ENCODE measurements at places on chromosomes 2 and 18.
A peak's percentile ranks its signal among the peaks of the same experiment; 100 is the strongest.

GRCh38 chr2:95004711-95005110, 20.8 kb upstream of the MAL start:
- DNase-seq = no peak

DNA sequence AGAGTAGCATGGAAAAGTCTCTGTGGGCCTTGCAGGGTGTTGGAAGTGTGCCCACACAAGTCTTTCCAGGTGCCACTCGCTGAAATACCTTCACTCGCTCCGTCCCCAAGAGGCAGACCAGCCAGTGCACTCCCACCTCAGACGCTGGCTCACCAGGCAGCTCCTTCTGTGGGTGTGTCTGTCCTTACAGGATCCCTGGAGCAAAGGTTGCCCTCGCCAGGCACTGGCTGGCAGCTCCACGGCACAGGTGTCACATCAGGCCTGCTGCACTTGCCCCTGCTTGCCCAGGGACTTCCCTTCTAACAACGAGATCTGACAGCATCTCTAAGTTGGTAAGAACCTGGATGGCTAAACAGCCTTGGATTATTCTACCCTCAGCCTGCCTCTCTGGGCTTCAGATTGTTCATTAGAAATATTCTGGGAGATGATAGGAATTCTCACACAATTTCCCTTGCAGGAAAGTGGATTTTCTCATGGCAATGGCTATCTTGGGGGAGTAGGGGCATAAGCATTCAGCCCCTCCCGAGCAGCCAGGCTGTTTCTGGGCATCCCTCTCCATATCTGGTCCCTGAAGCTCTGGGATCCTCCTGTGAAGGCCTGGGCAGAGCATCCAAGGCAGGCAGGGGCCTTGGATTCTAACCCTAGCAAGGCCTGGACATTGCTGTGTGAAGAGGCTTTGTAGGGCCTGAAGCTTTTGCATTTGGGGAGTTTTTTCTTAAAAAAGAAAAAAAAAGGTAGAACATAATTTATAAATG, 262.1 kb downstream of the MYCN start:
- no peak for DNase-seq

- DNase-seq = no peak
Measured at GRCh38 chr2:231720987-231721966, 13.0 kb downstream of the PTMA start.

DNA sequence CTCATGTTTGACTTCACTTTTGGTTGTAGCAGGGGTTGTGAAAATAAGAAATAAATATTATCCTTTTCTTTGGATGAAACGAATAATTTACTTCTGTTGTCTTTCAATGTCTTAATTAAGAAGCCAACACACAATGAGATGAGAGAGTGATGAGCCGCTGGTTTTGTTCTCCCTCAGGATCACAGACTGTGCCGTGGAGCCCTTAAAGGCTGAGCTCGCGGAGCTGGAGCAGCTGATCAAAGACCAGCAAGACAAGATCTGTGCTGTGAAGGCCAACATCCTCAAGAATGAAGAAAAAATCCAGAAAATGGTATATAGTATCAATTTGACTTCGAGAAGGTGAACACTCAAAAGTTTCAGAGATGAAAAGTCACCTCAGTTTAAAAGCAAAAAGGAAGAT, 28.1 kb upstream of the ASB1 start:
- DNase-seq = no peak

GRCh38 chr2:37507703-37508102, 163.3 kb downstream of the QPCT start:
- no peak for DNase-seq

- no peak for DNase-seq
Measured at GRCh38 chr2:122622934-122623333, 867.5 kb downstream of the TSN start.

DNA sequence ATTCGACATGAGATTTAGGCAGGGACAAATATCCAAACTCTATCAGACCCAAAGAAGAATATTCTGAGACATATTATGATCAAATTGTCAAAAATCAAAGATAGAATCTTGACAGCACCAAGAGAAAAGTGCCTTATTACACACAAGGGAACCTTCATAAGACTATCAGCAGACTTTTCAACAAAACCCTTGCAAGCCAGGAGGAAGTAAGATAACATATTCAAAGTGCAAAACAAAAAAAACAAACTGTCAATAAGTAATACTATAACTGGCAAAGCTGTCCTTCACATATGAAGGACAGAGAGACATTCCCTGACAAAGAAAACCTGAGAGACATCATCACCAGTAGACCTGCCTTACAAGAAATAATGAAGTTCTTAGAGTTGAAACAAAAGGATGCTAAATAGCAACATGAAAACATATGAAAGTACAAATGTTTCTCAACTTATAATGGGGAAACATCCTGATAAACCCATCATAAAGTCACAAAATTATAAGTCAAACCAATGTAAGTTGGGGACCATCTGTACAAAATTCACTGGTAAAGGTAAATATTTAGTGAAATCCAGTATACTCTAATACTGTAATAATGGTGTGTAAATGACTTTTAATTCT, 76.6 kb downstream of the FAM171B start:
- DNase-seq = no peak

GRCh38 chr2:19409046-19409445, 50.6 kb upstream of the OSR1 start:
- DNase-seq = peak; percentile 13

DNA sequence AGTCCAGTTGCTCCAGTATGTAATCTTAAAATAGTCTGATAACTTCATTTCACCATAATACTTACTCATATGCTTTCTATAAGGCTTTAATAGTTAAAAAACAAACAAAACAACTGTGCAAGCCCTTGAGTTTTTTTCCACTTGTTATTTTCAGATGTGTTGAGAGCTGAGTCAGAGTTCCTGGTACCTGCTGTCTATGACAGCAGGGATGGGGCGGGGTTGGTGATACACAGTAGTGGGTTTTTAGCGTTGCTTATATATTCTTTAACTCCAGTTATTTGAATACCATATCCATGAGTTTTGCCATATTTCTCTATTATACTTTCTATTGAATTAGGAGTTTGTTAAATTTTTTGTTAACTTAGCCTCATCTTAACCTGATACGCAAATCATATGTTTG, 5.0 kb downstream of the NAPG start:
- no peak for DNase-seq

DNA sequence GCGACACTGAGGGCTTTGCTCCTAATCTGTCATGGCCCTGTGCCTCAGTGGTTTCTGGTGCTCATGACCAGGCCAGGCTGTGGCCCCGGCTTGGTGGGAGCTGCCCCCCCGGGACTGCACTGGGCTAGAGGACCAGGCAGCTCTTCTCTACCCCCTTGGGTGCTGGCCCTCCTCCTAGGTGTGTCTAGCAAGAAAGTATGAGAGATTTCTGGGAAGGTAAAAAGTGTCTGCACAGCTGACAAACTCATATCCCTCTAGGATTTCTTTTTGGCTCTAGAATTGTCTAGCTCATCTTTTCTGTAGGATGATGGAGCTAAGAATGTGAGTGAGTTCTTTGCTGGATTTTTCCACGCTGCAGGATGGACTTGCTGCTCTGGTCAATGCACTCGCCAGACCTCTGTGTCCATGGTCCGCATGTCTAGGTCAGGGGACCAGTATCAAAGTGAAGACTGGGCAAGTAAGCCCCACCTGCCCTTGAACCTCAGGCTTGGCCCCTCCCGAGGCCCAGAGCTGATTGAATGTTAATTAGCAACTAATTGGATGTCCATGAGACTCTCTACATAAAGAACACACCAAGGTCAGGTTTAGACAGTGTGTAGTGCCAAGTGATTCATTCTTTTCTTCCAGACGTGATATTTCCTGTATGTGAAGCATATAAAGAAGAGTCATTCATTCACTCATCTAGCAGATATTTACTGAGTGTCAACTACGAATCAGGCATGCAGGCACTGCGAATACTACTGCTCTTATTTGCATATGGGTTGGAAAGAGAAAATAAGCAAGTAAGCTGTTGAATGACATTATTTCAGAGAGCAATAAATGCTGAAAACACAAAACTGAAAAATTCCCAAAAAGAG, 15.6 kb upstream of the PSD4 start:
- no peak for DNase-seq

Measured in AG09309 (cell line).